Muscle of back (tissue), 13 donors: ENCODE measurements at places on chromosomes 16 and 17.

DNA sequence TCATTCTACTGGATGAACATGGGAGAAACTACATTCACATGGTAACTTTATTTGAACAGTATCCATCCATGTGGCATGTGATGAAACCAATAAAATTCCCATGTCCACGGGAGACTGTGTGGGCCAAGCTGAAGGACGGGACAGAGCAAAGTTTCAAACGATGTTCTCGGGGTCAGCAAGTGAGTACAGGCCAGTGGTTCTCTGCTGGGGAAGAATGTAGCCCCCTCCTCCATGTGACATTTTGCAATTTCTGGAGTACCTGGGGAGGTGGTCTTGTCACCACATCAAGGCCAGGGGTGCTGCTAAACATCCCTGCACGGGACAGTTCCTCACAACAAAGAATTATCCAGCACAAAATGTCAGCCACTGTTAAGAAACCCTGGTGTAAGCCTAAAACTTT, 7.4 kb upstream of the TANGO6 start:
- DNase-seq = no peak

- no peak for DNase-seq
These were observed 383.2 kb downstream of the GRIN2A start for GRCh38 chr16:9798952-9799580.

GRCh38 chr17:75289832-75290337, 652 bp upstream of the SLC25A19 start:
- DNase-seq = no peak

DNA sequence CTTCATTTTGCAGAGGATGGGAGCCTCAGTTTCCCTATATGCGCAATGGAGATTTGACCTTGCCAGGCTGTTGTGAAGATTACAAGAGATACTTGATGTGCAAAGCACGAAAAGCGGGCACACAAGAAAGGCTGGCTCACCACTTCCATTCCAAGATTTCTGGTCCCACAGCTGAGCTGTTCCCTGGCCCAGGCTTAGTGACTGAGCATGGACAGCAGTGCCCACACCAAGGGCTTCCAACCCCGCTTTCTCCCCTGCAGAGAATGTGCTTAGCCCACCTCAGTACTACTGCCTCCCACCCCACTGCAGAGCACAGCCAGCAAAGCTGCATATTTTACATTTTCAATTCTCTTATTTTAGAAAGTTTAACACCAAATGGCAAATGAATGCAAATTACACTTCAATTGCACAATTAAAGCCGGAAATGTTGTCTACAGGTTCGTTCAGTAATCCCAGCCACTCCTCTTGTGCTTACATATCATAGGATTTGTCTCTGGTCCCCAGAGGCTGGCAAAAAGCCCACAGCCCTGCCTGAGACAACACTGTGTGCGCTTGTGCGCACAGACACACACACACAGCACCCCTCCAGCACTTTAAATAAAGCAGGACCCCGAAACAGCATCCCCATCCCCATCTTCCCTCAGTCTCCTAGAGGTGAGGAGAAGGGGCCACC, 51.8 kb downstream of the VAC14 start:
- no peak for DNase-seq

DNA sequence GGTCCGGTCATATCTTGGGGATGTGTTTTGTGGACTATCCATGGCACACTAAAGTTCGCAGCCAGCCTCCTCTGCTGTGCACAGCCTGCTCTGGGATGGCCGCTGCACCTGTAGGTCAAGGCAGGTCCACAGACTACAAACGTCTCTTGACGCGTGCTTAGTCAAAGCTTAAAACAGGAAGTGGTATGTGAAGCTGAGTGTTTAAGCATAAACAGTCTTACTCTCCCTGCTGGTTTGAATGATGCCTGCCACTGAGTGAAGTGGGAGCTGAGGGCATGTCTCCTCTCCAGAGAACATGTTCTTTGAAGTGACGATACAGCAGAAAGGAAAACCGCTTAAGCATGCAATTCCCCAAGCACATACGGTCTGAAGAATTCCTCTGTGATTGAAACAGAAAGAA, 365.6 kb downstream of the SLC39A11 start:
- DNase-seq = no peak
